ENCODE measurements at places on chromosomes 6 and 20.

DNA sequence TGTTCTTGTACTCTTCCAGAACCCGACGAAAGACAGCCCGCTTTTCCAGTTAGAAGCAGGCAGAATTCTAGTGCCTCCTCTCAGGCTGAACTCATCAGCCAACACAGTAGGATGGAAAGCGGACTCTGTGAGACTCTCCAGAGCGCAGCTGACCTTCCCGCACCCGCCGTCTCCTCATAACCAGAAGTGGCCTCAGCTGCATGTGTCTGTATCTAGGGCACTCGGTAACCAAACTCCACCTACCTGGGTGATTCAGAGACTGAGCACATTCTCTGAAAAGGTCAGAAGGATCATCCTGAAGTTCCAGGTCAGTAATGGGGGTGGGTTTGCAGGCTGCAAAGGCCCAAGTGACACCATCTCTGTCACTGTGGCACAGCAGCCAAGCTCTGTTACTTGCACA, 66.7 kb upstream of the NFATC2 start:
- DNase-seq = no peak

DNA sequence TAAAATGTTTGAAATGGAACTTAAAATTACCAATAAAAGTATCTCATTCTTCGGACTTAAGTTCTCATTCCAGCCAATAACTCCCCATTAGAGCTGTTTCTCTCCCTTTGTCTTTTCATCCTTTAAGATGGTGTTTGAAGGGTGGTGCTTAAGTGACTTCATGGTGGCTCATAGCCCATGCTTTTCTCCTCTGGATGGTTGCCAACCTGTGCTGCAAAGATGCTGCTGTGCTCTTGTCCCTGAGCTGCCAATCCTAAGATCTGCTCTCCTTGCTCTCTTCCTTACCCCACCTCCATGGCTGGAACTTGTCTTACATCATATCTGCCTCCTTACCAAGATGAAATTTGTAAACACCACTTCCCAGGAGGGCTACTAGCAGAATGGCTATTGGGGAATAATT, 31.6 kb upstream of the PNRC1 start:
- no peak for DNase-seq

DNA sequence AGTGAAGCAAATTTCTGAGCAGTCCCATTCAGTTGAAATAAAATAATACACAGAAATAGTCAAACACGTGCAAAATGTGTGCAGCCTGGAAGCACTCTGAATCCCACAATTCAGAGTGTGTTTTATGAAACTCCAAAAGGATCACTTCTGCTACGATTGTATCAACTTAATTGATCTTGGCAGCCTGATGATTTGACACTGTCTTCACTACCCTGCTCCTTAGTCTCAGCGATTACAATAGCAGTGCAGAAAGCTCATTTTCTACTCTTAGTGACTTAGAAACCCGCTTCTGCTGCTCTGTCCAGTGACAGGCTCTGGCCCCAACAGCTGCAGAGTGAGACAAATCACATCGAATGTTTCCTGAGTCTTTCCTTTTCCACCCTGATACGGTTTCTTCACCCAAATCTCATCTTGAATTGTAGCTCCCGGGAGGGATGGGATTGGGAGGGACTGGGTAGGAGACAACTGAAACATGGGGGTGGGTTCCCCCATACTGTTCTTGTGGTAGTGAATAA, 16.2 kb upstream of the EMILIN3 start:
- no peak for DNase-seq

DNA sequence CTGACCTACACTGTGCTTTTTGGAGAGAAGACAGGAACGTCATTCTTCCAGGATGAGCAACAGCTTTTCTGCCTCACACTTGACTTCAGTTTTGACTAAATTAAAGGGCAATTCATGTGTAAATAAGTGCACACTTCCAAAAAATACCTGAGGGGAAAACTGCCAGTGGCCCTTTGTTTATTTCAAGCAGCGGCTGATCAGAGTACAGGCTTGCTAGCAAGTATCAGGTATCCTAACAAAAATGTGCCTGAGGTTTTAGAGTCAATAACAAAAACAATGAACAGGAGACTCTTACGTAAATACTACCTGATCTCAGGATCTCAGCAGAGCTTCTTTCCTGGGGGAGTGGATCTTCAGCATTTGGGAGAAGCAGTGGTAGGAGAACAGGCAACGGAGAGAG, 12.4 kb downstream of the LY86 start:
- no peak for DNase-seq

DNA sequence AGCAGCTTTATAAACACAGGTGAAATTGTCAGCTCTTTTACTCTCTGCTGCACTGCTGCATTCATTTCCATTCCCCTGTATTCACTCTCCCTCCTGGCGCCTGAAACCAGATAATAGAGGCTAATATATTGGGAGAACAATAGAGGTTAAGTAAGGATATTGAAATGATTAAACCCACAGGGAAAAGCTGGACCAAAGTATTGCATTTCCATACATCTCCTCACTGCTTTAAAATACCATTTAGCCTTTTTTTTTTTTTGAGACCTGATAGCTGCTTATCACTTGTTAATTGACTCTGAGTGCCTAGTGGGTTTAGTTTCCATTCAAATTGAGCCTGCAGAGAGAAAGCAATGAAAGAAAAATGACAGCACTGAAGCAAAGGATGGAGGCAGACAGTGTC, 540.5 kb upstream of the IMPG1 start:
- no peak for DNase-seq

GRCh38 chr6:125310994-125311649, 9.4 kb upstream of the HDDC2 start:
- DNase-seq = peak; percentile 68

DNA sequence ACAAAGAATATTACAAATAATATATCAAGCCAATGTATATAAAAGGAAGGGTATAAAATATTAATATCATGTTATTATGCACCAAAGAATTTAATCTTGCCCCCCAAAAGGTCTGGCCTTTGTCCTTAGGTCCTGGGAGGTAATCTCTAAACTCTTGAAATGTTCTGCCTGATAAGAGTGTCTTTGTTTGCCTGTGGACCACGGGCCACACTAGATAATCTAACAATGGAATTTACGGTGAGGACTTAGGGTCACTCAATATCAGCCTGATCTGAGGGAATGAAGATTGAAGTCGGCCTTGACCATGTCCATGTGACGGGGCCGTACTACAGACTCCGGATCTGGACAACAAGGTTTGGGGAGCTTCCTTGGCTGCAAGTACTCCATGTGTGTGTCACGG, 42.9 kb downstream of the HUS1B start:
- no peak for DNase-seq

- DNase-seq = no peak
Measured at GRCh38 chr6:168040856-168041496, 38.0 kb downstream of the FRMD1 start.

DNA sequence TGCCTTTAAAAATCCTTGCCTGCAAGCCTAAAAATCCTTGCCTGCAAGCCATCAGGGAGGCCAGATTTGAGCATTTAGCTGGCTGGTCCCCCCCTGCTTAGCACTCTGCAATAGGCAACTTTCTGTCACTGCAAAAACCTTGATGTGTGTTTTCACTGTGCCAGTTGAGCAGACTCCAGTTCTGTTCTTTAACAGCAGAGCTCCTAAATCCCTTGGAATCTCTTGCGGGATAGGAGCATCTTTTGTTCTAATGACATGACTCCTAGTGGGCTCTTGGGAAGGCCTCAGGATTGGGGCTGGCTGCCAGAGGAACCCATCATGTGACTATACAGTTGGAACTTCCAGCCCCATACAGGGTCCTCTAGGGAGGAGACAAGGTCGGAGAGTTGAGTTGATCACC, 50.4 kb downstream of the FAM184A start:
- no peak for DNase-seq

DNA sequence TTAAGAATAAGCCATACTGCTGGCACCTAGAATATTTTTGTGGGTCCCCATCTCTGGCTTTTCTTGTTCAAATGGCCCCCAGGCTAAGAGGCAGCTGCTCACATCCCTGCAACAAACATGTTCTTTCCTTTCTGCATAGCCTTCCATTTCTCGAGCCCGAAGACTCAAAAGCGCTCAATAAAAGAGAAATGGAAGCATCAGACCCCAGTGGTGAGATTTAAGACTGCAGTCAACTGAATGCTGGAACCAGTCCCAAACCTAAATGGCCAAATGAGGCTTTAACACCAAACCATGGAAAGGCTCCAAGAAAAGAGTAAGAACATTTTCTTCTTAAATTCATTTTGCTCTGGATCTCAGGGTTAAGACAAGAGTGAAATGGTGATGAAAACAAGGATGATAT, 122.1 kb upstream of the TRAF3IP2 start:
- no peak for DNase-seq

DNA sequence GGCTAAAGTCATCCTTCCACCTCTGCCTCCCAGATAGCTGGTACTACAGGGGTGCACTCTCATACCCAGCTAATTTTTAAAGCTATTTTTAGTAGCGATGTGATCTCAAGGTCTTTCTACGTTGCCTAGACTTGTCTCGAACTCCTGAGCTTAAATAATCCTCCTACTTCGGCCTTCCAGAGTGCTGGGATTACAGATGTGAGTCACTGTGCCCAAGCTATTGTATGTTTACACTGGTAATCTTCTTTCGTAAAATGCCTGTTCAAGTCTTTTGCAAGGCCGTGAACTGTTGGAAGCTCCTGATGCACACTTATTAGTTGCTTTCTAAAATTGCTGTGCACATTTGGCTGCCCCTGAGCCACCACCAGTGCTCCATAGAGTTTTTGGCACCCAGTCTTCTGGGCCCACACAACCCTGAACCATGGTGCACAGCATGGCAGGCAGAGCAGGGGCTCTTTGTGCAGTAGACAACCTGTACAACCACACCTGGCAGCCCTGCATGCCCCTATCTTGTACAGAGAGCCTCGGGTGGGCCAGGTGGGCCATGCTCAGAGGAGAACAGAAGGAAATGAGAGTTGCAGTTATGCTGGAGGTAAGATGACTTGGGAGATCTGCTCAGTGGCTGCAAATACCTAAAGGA, 33.3 kb downstream of the PDRG1 start:
- no peak for DNase-seq

GRCh38 chr20:19428324-19428723, 215.9 kb downstream of the SLC24A3 start:
- DNase-seq = no peak

- DNase-seq = no peak
Measured at GRCh38 chr6:6471276-6471675, 117.2 kb upstream of the LY86 start.

GRCh38 chr6:148565930-148566663, 180.7 kb upstream of the UST start:
- DNase-seq = no peak

DNA sequence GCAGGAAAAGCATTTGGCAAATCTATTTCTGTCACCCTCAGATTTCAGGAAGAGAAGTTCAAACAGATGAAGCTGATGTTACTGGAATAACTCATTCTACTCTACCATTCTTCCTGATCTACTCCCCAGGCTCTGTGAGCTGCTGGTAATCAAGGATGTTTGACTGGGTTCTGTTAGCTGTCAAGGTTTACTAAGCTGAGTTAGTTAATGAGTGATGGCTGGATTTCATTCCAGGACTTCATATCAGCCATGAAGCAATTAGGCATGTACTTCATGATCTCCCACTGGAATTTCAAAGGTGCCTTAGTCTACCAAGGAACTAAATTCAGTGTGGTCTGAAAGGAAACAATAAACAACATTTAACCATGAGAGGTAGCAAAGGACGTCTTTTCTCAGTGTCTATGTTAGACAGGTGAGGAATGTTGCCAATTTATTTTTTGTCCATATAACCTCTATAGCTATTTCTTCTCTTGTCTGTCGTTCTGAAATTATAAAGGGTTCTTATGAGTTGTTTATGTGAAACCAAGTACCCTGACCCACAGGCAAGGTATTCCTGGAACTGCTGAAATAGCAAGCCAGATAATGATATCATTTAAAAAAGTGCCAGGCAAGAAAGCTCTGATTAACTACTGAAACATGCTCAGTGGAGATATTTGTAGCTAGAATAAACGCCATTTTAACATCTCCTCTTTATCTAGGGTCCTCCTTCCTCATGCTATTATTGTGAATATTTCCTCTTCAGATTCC, 112.9 kb downstream of the BACH2 start:
- no peak for DNase-seq

DNA sequence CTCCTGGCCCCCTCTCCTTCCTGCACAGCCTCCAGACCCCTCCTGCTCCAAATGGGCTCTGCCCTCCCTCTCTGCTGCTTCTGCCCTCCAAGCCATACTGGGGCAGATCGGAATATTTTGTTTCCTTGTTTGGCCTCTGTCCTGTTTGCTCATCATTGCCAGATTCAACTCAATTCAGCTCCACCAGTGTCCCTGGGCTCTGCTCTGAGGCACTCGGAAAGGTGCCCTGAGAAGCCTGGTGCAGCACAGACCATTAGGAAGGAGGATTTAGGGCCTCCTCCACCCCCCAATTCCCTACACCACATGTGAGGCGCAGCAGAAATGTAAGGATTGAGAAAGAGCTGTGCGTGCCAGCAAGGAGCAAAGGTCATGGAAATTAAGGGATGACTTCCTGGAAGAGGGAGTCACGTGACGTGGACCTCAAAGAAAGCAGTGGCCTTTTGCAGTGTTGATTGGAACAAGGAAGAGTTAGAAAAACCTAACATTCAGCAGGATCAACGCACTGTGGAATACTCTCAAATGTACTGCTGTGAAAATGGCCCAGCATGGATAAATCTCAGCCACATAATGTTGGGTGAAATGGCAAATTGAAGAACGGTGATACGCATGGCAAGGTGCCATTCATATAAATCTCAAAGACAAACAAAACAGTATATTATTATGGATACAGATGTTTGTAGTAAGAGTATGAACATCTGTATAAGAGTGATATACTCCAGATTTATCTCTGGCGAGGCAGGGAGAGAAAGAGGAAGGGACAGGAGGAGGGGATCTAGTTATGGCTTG, 229.5 kb upstream of the RNF24 start:
- no peak for DNase-seq

- no peak for DNase-seq
Measured at GRCh38 chr6:85382541-85382940, 67.3 kb upstream of the NT5E start.

DNA sequence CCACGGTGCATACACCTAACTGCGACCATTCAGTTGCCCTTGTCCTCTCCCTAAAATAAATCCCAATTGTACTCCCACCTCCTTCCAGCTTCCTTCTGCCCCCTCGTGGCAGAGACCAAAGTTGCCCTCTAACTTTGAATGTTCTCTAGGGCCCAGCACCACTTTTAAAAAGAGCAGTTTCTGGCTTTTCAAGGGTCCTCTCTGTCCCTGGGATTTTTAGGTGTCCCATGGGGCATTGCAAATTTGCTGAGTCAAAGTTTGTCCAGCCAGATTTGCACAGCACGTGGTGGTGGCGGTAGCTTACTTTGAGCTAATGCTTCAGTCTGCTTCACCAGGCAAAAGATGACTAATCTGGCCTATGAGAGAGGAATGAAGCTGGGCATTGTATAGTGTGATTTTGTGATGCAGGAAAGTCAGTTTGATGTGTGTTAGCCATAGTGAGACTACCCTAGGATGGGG, 100.2 kb downstream of the PERP start:
- DNase-seq = no peak

DNA sequence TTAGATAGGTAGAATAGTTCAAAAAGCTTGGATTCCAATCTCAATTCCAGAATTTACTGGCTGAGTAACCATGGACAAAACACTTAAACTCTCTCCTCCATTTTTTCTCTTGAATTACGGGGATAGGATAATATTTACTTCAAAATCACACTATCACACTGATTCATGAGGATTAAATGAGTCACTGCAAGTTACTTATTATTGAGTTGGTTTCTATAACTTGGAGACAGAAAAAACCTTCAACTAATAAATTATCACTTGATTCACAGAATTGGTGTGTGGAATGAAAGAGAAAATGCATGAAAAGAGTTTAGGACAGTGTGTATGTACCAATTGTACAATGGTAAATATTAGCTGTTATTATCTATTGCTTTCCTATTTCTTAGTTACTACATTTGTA, 585.2 kb downstream of the PHF3 start:
- DNase-seq = no peak
